ENCODE measurements at places on chromosomes 16 and 17.

GRCh38 chr16:72012607-72013006, 4.1 kb downstream of the DHODH start:
- no peak for DNase-seq

GRCh38 chr16:8874388-8874787, 5.6 kb upstream of the CARHSP1 start:
- DNase-seq, result no peak

DNA sequence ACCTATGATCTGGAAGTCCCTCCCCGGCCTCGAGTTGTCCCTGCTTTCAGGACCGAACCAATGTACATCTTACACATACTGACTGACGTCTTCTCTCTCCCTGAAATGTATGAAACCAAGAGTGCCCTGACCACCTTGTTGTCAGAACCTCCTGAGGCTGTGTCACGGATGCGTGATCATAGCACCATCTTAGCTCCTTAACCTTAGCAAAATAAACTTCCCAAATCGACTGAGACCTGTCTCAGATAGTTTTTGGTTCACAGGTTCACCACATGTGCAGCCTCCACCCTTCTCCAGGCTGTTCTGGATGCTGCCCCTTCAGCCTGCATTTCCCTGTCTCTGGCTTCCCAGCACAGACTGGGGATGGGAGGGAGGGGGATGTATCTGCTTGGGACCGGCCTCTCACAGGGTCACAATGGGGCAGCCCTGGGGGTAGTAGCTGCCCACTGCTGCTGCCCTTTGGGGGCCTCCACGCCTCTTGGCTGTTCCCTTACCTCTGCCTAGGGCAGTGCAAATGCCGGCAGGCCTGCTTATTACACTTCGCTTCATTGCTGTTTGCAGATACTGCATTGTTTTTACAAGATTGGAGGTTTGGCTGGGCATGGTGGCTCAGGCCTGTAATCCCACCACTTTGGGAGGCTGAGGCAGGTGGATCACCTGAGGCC, 69.8 kb downstream of the NT5M start:
- DNase-seq, result no peak

DNA sequence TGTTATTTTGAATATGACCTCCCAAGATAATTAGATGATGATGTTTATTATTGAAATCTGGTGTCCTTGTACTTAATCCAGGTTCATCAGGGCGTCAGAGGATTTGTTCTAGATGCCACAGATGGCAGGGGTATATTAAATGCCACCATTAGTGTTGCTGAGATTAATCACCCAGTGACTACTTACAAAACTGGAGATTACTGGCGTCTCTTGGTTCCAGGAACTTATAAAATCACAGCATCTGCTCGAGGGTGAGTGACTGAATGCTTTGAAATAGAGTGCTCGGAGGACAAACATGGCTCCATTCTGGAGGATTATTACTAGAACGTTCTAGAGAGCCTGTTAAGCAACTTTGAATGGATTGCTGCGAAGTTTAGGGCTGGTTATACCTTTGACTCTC, 33.5 kb upstream of the GOSR1 start:
- DNase-seq, result no peak

GRCh38 chr17:57853695-57854094, 3.9 kb upstream of the MRPS23 start:
- no peak for DNase-seq

- no peak for DNase-seq
These were observed 10.0 kb upstream of the ACSM1 start for GRCh38 chr16:20707461-20707860.

DNA sequence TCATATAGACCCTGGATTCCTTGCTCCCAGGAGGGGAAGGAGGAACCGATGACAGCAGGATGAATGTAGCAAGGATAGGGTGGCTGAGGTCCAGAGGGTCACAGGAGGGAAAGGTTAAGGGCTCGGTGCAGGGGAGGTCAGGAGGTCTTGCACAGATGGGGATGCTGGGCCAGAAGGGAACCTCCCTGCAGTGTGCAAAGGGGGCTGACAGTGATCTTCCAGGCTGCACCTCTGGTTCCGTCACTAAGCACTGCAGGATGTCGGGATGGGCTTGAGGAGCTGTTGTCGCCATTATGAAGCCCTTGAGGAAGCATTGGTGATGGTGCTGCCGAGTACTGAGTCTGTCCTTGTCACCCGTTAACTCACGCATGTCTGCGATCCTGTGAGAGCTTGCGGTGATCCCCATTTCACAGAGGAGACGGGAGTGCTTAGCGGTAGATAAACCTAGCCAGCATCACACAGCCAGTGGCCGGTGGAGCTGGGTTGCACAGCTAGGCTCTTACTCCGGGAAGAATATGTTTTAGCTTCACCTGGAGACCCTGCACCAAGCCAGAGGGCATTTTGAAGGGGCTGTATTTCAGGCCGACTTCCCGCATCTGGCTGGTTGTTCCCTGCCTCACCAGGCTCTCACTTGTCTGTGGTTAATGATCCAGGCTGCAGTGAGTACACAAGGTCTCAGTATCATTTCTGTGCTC, 120.4 kb downstream of the SNX29 start:
- DNase-seq, result no peak

DNA sequence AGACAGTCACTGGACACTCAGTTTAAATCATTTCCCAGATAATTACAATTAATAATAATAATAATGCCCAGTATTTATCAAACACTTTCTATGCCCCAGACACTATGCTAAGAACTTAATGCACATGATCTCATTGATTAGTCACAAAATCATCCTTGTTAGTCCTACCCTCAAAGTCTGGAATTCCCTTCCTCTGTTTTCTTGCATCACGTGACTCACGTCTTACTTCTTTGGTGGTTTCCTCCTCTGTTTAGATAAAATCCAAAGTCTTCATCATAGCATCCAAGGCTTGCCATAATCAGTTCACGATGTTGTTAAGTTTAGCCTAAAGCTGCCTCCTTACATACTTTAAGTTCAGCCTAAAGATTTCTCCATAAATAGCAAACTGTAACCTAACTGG, 471.9 kb downstream of the PMP22 start:
- DNase-seq, result no peak

DNA sequence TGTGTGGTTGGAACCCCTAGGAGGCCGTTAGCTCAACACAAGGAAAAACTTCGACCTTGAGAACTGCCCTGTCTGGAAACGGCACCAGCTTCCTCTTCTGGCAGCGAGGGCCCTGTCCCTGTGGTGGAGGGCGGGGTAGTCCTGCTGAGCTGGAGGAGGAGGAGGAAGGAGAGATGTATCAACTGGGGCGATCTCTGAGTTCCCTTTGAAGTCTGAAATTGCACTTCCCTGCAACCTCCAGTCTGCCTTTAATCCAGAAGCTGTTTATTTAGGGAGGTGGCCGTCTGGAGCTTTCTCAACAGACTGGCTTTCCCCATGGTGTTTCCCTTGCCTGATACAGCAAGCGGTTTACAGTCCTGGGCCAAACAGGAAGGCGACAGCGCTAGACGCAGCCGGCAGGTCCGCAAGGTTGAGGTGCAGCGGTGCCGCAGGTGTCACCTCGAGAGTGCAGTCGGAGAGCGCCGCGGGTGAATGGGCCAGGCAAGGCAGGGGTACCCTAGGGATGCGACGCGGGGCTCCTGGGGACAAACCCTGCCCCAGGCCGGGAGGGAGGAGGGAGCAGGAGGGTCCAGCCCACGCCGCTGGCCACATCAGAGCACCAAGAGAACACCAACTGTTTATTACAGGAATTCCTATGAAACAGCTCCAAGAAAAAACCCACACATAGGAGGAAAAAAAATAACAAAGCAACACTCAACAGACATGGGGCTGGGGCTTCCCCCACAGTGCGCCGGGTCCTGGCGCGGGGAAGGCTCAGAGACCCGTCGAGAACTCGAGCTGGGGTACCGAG, 11.4 kb upstream of the MRPS23 start:
- no peak for DNase-seq

DNA sequence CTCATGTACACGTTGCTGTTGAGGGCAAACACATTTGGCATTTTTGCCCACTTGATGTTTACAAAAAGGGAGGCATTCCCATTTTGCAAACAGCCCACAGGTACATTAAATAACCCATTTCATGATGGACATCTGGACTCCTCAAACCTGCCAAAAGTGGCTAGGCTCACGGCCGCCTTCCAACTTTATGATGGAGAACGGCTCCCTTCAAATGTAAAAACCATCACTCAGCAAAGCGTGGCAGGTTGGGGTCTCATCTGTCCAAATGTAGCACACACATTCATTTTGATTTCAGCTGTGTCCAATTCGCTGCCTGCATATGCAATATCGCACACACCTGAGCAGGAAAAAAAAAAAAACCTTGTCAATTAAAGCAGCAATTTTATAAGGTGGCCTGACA, 417.8 kb downstream of the TMEM114 start:
- DNase-seq, result no peak

DNA sequence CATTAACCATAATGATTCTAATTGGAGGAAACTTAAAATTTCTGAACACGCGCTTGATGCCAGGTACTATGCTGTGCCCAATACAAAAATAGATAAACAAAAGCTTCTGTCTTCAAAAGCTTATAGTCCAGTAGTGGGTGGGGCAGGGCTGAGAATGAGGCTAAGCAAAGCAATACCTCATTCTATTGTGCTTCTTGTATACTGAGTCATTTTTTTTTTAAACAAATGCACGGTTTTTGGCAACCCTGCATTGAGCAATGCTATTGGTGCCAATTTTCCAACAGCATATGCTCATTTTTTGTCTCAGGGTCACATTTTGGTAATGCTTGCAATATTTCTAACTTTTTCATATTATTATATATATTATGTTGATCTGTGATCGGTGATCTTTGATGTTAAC, 34.7 kb upstream of the HNF1B start:
- no peak for DNase-seq

DNA sequence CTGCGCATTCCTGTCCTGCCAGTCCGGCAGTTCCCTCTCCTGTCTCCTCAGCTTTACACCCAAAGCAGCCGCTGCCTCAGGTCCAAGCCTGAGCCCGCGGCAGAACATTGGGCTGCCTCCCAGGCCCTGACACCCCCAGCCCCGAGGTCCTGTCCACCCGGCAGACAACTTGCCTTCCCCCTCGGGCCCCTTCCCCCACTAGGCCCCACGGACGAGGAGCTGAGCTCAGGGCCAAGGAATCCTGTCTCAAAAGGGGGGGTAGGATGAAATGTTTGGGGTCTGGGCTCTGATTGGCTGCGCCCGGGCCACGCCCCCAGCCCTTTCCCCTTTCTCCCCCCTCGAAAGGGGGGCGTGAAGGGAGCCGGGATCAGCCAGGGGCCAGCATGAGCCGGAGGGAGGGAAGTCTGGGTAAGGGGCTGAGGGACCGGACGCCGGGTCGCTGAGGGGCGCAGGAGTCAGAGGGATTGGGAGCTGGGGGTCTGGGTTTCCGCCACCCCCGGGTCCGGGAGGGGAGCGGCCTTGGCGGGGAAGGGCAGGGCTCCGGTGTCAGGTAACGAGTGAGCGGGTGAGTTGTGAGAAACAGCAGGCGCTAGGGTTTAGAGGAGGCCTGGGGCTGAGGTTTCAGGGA, at the start of gene CTF1:
CTF1 (plus strand) TSS at position 354 of the 628 bp plus-strand sequence; CDS start at position 384, 30 bp downstream.
- DNase-seq, result peak; percentile 62

GRCh38 chr17:64547319-64547718, 40.5 kb downstream of the CEP95 start:
- DNase-seq, result no peak

DNA sequence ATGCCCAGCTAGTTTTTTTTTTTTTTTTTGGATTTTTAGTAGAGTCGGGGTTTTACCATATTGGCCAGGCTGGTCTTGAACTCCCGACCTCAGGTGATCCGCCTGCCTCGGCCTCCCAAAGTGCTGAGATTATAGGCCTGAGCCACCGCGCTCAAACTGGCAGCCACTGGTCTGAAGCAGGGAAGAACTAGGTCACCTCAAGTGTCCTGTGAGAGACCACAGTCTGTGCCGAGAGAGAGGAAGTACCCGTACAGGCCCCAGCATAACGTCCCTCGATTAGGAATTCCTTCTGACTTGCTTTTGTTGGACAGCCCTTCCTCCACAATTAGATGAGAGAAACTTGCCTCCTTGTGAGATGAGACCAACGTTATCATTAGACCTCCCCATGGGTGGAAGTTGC, 13.7 kb upstream of the CD300E start:
- DNase-seq, result no peak
